GM20000 (cell line): ENCODE measurements at places on chromosomes 12 and 14.

DNA sequence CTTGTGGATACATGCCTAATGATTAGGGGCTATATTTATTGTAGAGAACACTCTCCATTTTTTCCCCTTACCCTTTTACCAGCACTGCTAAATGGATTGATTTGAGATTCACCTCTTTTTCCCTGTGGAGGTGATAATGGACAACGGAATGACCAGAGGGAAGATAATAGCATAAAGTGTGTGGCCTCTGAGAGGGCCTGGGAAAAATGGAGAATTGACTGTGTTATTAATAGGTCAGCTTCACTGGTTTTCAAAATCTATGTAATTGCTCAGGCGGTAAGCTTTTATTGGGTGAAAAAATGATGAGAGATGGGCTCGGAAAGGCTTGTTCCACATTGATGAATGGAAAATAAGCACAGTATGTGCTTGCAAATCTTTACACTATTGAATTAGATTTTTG, 15.8 kb downstream of the FLRT2 start:
- DNase-seq: no peak

- no peak for DNase-seq
Observed at GRCh38 chr14:57512220-57512619, 18.6 kb upstream of the CCDC198 start.

GRCh38 chr12:38983117-38983571, 77.8 kb upstream of the CPNE8 start:
- no peak for DNase-seq

- peak; percentile 15 for DNase-seq
Observed at GRCh38 chr12:114408886-114409851, 3.2 kb upstream of the TBX5 start.

DNA sequence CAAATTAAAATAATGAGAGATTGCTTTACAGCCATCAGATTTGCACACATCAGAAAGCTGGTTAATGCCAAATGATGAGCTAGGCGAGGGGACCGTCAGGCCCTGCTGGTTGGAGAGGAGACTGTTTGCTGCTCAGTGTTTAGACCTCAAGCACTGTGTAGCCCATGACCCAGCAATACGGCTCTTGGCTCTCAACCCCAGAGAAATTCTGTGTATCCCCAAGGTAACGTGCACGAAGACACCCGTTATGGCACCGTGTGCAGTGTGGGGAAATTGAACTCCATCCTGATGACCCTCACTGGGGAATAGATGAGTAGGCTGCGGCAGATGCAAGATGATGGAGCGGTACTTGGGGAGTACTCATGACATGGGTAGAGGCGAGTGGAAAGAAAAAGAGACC, 55.7 kb downstream of the EID3 start:
- DNase-seq: no peak

GRCh38 chr12:124862768-124863415, 772 bp downstream of the SCARB1 start:
- peak; percentile 63 for DNase-seq

DNA sequence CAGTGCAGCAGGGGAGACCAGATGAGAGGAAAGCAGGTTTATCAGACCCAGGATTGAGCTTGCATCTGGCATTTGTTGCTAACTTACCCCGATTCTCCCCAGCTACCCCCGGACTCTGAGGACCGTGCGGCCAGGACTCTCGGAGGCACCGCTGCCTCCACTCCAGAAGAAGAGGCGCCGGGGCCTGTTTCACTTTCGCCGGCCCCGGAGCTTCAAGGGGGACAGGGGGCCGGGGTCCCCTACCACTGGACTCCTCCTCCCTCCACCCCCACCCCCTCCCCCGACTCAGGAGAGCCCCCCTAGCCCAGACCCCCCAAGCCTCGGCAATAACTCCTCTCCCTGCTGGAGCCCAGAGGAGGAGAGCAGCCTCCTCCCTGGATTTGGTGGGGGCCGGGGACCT, 6.5 kb upstream of the CPNE6 start:
- DNase-seq: no peak

DNA sequence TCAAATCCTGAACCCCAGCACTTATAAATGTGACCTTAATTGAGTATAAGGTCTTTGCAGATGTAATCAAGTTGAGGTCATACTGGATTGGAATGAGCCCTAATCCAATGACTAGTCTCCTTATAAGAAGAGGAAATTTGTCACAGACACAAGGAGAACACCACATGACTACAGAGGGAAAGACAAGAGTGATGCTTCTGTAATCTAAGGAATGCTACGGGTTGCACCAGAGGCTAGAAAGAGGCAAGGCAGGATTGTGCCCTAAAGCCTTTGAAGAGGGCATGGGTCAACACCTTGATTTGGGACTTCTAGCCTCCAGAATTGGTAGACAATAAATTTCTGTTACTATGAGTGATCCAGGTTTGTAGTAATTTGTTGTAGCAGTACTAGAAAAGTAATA, 135.0 kb downstream of the FOXG1 start:
- no peak for DNase-seq

- no peak for DNase-seq
Observed at GRCh38 chr14:104307627-104308401, 169.4 kb downstream of the KIF26A start.

GRCh38 chr12:115400011-115400410, 716.0 kb upstream of the TBX3 start:
- no peak for DNase-seq

- DNase-seq: no peak
Observed at GRCh38 chr14:59679872-59680271, 103.3 kb upstream of the CCDC175 start.

DNA sequence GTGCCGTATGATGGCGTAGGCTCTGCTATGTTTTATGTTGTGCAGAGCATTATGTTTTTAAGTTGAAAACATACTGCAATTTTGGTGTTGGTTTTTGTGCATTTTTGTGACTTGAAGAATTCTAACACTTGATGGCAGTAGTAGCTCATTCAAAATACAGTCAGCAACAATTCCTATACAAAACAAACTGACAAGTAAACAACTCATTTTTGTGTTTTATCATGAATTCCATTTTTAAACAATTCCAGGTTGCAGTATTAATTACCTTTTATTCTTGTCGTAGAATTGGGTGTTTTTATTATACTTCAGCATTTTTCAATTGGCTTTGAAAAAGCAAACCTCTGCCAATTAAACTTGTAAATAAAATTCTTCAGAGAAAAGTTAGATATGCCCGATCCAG, 4.1 kb upstream of the CCER1 start:
- no peak for DNase-seq

GRCh38 chr12:109894939-109895338, 5.1 kb upstream of the TCHP start:
- no peak for DNase-seq
